ENCODE measurements at places on chromosomes 2 and 18.

DNA sequence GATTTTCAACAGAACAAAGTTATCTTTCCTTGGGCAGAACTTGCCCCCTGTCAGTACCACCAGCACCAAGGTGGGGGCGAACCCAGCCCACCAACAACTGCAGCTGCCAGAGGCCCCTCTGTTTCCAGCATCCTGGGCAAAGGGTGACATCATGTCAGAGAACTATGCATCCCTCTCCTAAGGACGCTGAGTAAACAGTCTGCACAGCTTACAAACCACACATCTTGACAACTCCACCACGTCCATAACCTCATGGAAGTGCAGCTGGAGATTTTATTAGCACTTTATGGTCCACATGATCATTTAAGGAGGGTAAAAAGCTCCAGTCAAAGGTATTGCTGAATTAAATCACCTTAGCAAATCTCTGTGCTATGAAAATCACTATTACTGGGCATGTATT lies 40.4 kb downstream of the PIEZO2 start:
- no peak for DNase-seq

DNA sequence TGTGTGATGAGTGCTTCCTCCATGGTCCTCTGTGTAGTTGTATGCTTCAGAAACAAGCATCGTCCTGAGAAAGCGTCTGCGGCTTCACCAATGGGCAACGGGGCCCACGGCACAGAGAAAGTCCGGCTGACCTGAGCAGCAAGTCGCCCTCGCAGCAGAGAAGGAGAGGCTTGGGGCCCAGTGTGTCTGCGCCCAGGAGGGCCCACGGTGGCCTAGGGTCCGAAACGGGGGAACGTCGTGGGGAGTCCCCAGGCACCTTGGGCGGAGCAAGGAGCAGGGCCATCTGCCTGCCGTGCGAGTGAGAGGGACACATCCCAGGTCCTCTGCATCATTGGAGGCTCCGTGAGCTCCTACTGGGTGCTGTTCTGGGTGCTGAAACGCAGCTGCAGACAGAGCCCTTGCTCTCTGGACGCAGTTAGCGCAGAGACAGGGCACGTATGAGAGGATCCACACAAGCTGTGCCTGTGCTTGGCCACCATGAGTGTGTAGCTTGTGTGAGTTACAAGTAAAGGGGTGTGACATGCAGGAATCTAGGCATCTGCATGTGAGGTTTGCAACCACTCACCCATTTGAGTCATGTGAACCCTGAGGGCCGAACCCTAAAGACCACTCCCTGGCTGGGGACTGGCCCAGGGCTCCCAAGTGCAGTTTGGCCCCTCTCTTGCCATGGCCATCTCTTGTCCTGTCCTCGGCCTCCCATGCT lies 10.6 kb downstream of the GPC1 start:
- DNase-seq: no peak

DNA sequence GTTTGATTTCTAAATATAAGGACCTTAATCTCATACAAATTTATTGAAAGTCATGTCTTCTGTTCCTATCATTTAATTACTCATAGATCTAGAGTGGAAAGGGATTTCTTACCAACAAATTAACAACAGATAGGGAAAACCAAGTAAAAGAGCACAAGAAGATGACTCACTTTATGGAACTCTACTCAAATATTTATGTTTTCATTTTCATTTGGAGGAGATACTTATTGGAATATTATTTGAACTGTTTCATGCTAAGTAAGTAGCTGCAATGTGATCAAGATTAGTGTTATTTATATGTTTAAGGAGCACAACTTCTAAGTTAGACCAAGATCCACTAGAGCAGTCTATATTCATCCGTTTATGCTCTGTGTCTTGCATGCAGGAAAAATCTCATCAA lies 1.3 kb downstream of the NT5C1B start:
- DNase-seq: no peak

GRCh38 chr2:24855022-24855622 lies 61.9 kb downstream of the CENPO start:
- DNase-seq: no peak

- DNase-seq: no peak
Measured at GRCh38 chr2:239000089-239000488, 152.2 kb downstream of the TWIST2 start.

DNA sequence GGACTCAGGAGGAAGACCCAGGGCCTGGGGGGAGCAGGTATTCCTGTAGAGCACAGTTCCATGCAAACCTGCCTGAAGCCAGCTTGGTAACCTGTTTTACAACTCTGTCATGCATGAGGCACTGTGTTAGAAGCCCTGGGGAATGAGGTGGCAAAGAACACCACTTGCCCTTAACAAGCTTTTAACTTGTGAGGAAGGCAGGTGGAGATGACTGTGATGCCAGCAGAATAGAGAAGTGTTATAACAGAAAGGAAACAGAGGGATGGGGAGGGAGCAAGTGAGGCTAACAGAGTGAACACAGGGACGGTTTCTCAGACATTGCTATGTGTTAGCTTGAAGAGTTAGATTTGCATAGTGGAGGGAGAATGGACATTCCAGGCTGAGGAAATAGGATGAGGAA lies 11.5 kb upstream of the IL1A start:
- DNase-seq: no peak

DNA sequence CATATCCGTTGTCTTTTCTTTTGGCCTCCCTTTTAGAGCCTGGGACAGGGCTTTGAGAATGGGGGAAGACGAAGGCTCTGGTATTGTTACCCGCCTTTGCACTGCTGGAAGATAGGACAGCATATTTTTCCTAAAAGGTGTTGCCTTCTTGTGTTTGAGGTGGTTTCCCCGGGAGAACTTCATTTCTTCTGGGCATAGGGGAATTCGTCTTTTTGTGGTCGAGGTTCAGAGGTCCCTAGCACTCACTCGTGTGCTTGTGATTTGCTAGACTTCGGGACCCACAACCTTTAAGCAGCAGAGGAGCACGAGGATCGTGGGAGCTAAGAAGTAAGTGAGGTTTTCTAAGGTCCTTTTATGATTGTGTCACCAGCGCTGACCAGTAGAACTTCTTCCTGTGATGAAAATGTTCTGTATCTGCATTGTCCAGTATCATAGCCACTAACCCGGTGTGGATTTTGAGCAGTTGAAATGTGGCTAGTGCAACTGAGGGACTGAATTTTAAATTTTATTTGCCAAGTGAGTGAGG lies 611 bp downstream of the ZNF512 start:
- no peak for DNase-seq

GRCh38 chr2:172430678-172431077 lies 3.3 kb downstream of the ITGA6 start:
- no peak for DNase-seq

- DNase-seq: no peak
Measured at GRCh38 chr2:11699686-11700670, 30.0 kb upstream of the NTSR2 start.

DNA sequence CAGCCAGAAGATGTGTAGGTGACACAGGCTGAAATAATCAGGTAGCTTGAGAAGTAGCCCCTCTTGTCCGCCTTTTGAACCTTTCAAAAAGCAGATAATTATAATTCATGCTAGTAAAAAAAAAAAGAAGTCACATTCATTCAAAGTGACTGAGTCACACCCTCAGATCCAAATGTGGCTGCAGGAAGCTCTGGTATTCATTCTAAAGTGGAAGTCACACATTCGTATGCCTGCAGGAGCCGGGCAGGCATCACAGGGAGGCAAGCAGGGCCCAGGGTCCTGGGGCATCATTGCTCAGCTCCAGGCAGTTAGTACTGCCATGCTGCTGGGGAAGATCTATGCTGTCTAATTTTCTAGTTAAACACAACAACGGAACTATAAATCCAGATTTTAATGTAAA lies 21.7 kb upstream of the RAB11FIP5 start:
- DNase-seq: no peak

- no peak for DNase-seq
Measured at GRCh38 chr2:187404431-187405110, 43.5 kb downstream of the CALCRL start.

DNA sequence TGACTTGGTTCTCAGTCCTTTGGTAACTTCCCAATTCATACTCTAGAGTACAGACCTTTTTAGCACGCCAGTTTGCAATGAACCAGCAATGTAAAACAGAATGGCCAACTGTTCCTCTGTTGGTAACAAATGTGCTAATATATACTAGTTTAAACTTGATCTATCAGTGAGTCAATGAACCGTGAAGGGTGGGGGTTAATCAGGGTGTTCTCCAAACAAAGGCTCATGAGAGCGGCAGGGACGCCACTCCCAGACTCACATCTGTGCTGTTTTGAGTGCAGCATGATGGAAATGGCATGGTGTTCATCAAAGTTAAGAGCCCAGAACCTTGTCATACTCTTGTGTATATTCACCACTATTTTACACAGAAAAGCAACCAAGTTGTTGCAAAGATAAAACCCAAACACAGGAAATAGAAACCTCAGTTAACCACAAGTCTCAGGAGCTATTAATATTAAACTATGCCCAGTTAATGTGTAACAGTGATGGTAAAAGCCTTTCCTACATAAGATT lies 70.3 kb downstream of the CERKL start:
- DNase-seq: no peak

DNA sequence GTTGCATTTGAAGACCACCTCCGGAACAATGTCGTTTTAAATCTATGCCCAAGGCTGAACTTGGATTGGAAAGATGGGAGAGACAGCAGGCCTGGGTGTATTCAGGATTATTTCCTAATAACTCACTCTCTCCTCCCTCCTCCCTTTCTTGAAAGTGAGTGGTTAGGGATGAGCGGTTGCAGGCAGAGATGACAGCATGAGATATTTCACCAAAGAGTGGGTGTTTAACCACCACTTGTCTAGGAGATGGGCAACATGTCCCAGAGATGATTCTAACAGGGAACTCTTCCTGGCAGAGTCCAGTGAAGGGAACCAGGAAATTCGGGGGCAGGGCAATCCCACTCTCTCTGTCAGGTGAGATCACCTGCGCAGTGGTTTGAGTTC lies 123.2 kb downstream of the KCTD1 start:
- no peak for DNase-seq

GRCh38 chr2:20179755-20180594 lies 45.0 kb downstream of the SDC1 start:
- DNase-seq: no peak

DNA sequence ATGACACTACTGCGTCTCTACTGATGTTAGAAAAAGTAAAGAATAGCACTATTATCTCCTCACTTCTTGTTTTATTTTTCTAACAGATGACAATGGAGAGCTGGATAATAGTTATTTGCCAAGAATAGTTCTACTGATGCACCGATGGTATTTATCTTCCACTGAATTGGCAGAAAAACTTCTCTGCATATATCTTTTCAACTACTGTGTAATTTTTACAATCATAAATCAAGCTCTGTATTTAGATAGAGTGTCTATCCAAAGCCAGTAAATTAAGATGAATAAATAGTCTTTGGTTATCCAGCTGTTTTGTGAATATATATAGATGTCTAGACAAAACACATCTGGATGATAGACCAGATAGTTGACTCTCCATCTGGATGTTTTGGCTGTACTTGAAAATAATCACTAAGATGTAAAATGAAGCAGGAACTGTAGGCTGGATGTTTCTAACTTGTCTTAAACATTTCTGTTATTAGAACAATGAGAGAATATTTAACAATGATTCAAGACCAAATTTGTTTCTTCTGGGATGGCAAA lies 40.1 kb downstream of the RASGRP3 start:
- no peak for DNase-seq

- DNase-seq: no peak
Measured at GRCh38 chr2:186422226-186422625, 63.8 kb upstream of the ZC3H15 start.

Measured in stimulated activated CD8-positive, alpha-beta memory T cell treated with anti-CD3 and anti-CD28 coated beads, Interleukin-2, amount 100 ng/mL, for 1 hour (primary cell).